ENCODE measurements at places on chromosomes 5 and 9. TPM values are rescaled to one million over a fixed set of nuclear protein-coding genes. Genes with fewer than 3 reads are reported as not detected.

The CRHBP gene
- 0.24 TPM for total RNA-seq

The SLC4A9 gene
- total RNA-seq: 0.01 TPM

The GABRB2 gene
- not detected for total RNA-seq

The SNCAIP gene
- 0.05 TPM for total RNA-seq

The MIER3 gene
- total RNA-seq: 7.8 TPM

The HDAC3 gene
- 46.7 TPM for total RNA-seq

The HAVCR2 gene
- 0.52 TPM for total RNA-seq

The PTPRD gene
- 0.26 TPM for total RNA-seq

The C5orf52 gene
- not detected for total RNA-seq

The BNC2 gene
- total RNA-seq: 5.1 TPM

The SYK gene
- total RNA-seq: not detected

The FREM1 gene
- not detected for total RNA-seq

The ZNF366 gene
- total RNA-seq: not detected

The COL5A1 gene
- total RNA-seq: 33.0 TPM

The LCN9 gene
- total RNA-seq: not detected

The DNM1 gene
- 82.3 TPM for total RNA-seq
